Mesothelial cell of epicardium (in vitro differentiated cells): ENCODE measurements at places on chromosomes 4 and X. TPM values are rescaled to one million over a fixed set of nuclear protein-coding genes. Genes with fewer than 3 reads are reported as not detected.

GRCh38 chr4:159508917-159509500, 406.1 kb downstream of the RAPGEF2 start:
- DNase-seq, result no peak

CLDN2 gene
- total RNA-seq, result not detected in 3 replicates

- DNase-seq, result no peak
Measured at GRCh38 chr4:22077571-22077970, 129.0 kb upstream of the KCNIP4 start.

DNA sequence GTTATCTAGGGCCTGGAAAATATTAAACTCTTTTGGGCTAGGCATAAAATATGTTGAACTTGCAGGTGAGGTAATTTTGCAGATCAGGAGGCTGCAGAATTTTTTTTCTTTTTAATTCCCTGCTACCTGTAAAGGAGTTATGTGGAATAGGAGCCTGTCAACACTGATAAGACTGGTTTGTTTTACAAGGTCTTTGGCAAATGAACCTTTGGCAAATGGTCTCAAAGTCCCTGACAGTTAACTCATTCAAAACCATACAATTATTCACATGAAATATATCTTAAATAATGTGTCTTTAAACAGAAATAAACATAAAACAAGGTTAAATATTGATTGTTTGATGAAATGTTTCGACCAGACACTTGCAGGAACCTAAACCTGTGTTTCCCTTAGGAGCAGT, 340.2 kb downstream of the GASK1B start:
- no peak for DNase-seq

GLUD2 gene
- total RNA-seq, result 1.4 to 1.5 TPM (median 1.5 TPM) in 3 replicates

- DNase-seq, result no peak
Measured at GRCh38 chr4:15521442-15522039, 51.9 kb downstream of the CC2D2A start.

GRCh38 chr4:76470532-76470931, 35.5 kb downstream of the SHROOM3 start:
- no peak for DNase-seq

DNA sequence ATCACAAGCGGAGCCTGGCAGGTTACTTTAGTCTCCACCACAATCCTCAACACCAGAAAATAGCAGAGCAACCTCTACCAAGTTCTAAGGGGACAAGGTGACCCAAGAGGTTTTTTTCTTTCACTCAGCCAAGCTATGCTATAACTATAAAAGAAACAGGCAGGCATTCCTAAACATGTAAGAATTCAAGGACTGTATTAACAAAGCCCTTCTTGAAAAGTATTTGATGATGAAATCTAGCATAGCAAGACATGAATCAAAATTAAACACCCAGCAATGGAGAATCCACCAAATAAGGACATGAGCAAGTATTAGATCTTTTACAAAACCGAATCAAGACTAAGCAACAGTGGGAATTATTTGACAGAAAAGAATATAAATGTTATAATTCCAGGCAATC, 25.7 kb upstream of the C1QTNF7 start:
- DNase-seq, result no peak

CLOCK gene
- total RNA-seq, result 19.8 to 23.1 TPM (median 22.8 TPM) in 3 replicates

GRCh38 chr4:88240297-88240714, 44.1 kb downstream of the PPM1K start:
- DNase-seq, result no peak

DNA sequence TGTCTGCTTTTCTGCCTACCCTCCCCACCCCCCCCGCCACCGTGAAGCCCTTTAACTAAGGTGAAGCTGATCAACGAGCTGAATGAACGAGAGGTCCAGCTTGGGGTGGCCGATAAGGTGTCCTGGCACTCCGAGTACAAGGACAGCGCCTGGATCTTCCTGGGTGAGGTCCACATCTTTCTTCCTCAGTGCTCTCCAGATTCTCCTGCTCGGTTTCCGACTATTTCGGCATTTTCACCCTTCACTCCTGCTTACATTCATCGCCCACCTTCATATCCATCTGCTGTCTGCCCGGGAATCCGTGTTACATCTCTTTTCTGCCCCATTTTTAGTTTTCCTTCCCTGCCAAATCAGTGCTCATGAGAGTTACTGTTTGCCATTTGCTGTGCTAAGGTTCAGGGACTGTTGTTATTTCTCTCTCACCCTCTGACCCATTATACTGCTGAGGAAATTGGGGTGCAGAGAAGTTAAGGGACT, 459 bp downstream of the RBMX2 start:
- DNase-seq, result no peak

ARHGAP24 gene
- total RNA-seq, result 15.0 to 16.7 TPM (median 15.2 TPM) in 3 replicates

- no peak for DNase-seq
Measured at GRCh38 chrX:27162496-27162895, 300.6 kb downstream of the PPP4R3C start.

- DNase-seq, result no peak
Measured at GRCh38 chr4:41728573-41728913, 20.0 kb downstream of the PHOX2B start.

TRPC5OS gene
- 0.09 TPM in 1 of 3 replicates, not detected in the others for total RNA-seq

- DNase-seq, result no peak
Measured at GRCh38 chr4:71607780-71608677, 175.8 kb downstream of the GC start.

FRMD7 gene
- total RNA-seq, result 0.07 to 0.18 TPM (median 0.13 TPM) in 3 replicates

ZDHHC9 gene
- 30.2 to 33.1 TPM (median 32.2 TPM) in 3 replicates for total RNA-seq

DNA sequence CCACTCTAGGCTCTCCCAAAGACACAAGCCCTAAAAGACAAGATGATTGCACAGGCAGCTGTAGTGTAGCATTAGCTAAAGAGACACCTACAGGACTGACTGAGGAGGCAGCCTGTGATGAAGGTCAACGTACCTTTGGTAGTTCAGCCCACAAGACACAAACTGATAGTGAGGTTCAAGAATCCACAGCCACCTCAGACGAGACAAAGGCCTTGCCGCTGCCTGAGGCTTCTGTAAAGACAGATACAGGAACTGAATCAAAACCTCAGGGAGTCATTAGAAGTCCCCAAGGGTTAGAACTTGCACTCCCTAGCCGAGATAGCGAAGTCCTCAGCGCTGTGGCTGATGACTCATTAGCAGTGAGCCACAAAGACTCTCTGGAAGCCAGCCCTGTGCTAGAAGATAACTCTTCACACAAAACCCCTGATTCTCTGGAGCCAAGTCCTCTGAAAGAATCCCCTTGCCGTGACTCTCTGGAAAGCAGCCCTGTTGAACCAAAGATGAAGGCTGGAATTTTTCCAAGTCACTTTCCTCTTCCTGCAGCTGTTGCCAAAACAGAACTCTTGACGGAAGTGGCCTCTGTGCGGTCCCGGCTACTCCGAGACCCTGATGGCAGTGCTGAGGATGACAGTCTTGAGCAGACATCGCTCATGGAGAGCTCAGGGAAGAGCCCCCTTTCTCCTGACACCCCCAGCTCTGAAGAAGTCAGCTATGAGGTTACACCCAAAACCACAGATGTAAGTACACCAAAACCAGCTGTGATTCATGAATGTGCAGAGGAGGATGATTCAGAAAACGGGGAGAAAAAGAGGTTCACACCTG, 306.3 kb downstream of the ANK2 start:
- DNase-seq, result no peak

GRCh38 chr4:176499518-176499917, 179.8 kb downstream of the SPCS3 start:
- no peak for DNase-seq

NUDT10 gene
- 5.7 to 5.9 TPM (median 5.8 TPM) in 3 replicates for total RNA-seq

DNA sequence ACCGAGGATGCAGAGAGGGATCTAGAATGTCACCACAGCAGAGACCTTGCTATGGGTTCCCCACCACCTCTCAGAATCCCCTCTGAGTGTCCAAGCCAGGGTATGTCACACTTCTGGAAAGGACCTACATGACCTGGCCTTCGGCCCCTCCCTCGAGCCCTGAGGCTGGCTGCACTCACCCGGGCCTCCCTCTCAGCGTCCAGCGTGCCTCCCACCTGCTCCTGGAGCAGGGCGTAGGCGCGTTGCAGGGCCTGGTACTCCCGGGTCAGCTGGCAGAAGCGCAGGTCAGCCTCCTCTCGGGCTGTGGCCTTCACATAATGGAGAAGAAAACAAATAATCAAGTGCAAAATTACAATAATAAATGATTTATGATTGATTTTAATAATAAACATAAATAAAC, 43.9 kb upstream of the C4orf50 start:
- no peak for DNase-seq

MAGEE1 gene
- total RNA-seq, result 7.0 to 7.9 TPM (median 7.8 TPM) in 3 replicates

DNA sequence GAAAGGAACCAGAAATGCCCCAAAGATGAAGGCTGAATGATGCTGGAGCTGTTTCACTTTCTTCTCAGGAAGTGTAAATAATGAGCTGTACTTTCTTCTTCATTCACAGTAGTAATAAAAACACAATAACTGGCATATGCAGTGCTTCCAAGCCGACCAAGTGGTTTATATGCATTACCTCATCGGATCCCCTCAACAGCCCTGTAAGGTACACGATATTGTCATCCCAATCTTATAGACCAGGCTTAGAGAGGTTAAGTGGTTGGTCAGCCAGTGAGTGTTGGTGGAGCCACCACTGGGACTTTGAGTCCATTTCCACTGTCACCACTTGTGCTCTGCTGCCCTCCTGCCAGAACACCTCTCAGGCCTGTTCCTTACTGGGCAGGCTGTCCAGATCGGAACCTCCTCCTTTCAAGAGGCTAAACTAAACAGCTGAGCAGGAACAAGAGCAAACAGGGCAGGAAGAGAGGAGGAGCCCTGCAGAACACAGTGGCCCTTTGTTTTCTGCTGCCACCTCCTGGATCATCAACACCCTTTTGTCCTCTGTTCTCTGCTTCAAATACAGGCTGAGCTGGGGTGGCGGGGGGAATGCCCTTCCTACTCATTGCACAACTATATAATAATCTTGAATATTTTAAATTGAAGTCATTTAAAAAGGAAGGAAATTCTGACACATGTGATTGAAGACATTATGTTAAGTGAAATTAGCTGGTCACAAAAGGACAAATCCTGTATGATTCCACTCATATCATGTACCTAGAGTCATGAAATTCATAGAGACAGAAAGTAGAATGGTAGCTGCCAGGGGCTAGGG, 112.5 kb upstream of the ATP6AP2 start:
- DNase-seq, result no peak

DNA sequence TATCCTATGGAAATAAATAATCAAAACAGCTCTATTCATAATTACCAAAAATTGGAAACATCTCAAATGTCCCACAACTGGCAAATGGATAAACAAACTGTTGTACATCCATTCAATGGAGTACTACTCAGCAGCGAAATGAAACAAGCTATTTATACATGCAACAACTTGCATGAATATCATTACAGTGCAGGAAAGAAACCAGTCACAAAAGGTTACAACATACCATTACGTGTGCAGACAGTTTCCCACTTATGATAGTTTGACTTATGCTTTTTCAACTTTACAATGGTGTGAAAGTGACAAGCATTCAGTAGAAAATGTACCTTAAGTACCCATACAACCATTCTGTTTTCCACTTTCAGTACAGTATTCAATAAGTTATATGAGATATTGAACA, 82.3 kb downstream of the NEK1 start:
- DNase-seq, result no peak

GBA3 gene
- not detected in 3 replicates for total RNA-seq

SULT1B1 gene
- total RNA-seq, result 0.34 to 0.51 TPM (median 0.38 TPM) in 3 replicates

RAB33A gene
- 4.2 to 4.6 TPM (median 4.3 TPM) in 3 replicates for total RNA-seq

GRCh38 chrX:132623300-132623699, 134.5 kb upstream of the MBNL3 start:
- no peak for DNase-seq

DNA sequence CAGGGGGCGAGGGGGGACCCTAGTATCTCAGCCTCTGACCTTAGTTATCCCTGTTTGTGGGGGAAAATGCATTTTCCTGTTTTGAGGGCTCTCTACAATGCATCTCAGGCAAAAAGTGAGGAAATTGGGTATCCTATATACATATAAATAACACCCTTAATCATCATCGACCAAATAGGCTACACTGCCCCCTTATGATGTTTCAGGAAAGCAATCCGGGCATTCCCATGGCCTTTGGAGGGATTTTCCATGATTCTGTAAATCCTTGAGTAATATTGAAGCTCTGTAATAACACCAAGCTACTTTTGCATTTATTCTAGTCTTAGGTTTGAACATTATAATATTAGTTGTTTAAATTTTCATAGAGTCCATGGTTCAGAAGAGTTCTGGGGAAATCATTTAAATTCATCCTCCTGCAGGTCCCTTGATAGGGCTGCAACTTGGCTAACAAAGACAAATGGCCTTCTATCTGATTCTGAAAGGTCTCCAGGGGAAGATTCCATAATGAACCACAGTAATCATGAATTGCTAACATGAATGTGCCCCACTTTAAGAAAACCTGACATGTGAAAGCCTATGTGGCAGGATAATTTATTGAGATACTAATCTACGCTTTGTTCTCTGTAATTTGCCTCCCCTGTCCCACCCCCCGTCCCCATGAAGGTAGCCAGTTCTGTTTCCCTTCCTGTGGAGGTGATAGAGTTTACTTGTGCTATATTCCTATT, 91.5 kb upstream of the SCOC start:
- DNase-seq, result no peak

FHIP1A gene
- 13.9 to 16.8 TPM (median 14.0 TPM) in 3 replicates for total RNA-seq

DNA sequence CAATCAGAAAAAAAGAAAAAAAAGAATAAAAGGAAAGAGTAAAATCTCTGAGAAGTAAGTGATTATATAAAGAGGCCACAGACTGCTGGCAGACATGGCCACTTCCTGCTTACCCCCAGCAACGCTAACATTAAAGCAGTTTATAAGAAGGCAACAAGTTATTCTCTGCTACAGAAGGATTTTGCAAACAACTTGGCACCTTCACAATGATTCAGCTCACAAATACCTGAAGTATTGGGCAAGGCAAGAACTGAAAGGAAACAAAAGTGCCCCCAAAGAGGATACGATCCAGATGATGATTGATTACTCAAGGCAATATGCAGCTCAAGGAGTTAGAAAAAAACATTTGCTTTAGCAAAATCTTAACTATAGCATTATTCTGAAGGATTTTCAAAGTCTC, 718.8 kb downstream of the KLHL13 start:
- no peak for DNase-seq

GRCh38 chr4:33407496-33407895, 2687.3 kb downstream of the PCDH7 start:
- no peak for DNase-seq

GRCh38 chr4:3311489-3312171, 18.8 kb downstream of the RGS12 start:
- DNase-seq, result peak; percentile 7

DNA sequence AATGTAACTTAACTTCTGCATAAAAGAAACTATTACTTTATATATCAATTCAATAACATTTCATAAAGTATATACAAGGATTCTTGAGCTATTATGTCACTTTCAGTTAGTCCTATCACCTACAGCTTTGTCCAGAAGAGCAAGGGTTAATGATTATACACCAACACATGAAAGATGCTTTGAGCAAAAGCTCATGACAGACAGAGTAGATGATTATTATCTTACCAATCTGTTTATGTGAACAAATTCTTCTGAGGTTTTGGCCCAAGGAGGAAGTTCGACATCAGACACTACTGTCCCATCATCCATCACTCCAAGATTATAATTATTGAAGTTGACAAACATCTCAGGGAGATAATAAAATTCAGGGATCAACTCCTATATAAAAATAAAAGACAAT, 166.7 kb upstream of the MAB21L2 start:
- no peak for DNase-seq

ITM2A gene
- total RNA-seq, result 4.9 to 7.7 TPM (median 5.3 TPM) in 3 replicates

- no peak for DNase-seq
Measured at GRCh38 chrX:138897621-138898492, 186.3 kb upstream of the FGF13 start.

NDST3 gene
- 4.7 to 5.4 TPM (median 5.1 TPM) in 3 replicates for total RNA-seq
